GM04503 (cell line): ENCODE measurements at places on chromosomes 4 and X.
A peak's percentile ranks its signal among the peaks of the same experiment; 100 is the strongest.

DNA sequence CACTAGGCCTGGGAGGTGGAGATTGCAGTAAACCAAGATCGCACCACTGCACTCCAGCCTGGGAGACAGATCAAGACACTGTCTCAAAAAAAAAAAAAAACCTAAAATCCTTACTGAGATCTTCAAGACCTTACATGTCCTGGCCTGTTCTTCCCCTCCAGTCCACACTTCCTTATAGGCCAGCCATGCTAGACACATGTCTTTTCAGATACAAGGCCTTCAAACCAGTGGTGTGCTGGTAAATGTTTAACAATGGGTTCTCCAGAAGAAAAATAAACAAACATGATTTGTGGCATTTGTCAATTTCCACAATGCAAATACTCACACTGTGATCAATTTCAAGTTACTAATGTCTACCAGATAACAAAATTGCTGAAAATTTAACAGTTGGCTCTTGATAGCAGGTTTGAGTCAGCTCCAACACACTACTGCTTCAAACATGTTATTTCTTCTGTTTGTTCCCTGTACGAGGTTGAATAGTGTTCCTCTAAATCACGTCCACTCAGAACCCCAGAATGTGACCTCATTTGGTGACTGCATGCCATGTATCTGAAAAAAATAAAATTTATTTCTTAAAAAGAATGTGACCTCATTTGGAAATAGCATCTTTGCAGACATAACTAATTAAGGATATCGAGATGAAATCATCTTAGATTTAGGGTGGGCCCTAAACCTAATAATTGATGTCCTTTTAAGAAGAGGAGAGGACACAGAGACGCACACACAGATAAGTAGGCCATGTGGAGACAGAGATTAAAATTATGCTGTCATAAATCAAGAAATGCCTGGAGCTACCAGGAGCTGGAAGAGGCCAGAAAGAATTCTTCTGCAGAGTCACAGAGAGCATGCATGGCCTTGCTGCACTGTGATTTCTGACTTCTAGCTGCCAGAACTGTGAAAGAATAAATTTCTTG is 144.4 kb downstream of the ZNF674 start:
- no peak for DNase-seq

- no peak for DNase-seq
Measured at GRCh38 chrX:70324326-70324725, 34.4 kb downstream of the KIF4A start.

DNA sequence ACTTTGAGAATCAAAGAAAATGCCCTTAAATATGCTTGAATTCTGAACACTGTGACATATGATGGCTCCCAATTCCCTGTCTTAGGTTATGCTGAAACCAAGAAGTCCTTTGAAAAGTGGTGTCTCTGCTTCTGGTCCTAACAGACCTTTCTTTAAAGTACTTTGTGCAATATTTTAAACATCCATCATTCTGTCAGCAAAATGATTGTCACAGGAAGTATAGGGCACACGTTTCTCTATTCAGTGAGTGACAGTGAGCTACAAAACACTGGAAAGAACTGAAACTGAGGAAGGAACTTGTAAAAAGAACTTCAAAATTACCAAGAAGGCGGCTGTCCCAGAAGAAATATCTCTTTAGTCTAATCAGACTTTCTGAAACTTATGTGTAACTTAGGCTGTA is 12.2 kb upstream of the NUP54 start:
- no peak for DNase-seq

DNA sequence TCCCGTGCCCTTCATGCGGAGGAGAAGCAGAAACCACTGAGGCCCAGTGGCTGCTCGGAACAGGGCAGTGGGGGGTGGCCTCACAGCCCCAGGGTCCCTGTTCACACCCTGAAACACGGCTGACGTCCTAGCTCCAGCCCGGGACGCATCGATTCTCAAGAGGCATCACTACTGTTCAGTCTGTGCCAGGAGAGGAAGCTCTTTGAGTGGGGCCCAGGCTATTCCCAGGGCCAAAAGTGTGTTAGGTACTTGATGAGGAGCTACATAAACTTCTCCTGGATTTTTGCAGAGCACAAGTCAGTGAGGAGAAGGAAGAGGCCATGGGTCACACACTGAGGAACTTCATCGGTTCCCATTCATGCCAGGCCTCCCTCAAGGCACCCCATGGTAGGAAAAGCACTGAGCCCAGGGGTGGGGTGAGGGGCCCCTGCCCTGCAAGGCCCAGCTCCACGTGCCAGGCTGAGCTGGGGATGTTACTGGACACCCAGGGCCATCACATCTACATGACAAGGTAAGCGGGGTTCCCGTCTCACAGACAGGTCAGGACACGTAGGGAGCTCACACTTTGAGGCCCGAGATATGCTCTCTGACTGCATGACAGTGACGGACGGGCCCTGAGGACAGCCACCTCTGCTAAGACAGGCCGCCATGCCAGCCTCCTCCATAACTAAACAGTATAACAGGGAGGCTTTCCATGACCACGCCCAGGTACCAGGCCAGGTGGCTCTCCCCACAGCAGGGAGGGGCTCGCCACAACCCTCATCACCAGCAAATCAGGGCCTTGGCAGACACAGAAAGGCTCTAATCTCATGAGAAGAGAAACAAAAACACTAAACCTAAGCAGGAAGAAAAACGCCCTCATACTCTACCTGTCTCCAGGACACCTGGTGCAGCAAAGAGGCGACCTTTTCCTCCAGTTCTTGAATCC is 12.4 kb downstream of the TNIP2 start:
- DNase-seq = no peak

- peak; percentile 41 for DNase-seq
Measured at GRCh38 chr4:123235431-123235830, 161.2 kb upstream of the SPRY1 start.

- DNase-seq = no peak
Measured at GRCh38 chr4:147327322-147327721, 153.6 kb upstream of the EDNRA start.

DNA sequence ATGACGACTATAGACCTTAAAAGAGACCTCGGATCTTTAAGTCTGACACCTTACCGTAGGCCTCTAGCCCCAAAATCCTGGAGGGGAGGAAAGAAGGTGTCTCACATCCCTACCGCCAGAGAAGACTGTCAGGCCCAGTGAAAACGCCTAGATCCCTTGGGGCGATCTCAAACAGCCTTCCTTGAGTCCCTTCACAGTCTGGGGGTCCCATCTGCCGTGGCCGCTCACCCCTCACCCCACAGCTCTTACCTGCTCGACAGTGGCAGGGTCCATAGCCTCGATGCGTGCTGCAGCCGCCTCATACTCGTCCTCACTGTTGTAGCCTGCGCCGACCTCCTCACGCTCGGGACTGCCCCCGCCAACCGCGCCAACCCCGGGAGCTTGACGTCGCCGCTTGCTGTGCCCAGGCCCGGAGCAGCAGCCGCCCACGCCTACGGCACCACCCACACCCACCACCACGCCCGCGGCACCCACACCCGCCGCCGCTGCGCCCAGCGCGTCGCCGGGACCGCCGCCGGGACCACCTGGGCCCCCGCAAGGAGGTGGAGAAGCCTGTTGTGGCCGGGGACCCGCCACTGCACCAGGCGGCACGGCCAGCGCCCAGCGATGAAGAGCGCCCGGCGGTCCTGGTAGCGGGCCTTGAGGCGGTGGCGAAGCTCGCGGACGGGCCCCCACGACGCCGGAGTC is 536 bp downstream of the OTUD5 start:
- DNase-seq = no peak

DNA sequence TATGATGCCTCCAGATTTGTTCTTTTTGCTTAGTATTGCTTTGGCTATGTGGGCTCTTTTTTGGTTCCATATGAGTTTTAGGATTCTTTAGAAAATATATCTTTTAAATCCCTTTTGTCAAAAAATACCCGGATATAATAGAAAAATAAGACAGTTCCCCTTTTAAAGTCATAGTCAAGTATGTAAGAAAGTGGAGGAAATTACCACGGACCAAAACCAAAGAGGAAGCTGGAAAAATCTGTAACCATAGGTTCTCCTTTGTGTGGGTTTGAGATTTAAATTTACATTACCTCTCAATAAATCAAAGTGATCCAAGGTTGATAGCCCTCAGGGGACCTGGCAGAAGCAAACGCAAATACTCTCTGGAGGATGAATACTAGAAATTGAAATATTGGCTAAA is 58.3 kb upstream of the PACRGL start:
- no peak for DNase-seq

GRCh38 chrX:40145923-40146261 is 48.1 kb upstream of the BCOR start:
- no peak for DNase-seq

- no peak for DNase-seq
Measured at GRCh38 chrX:65673857-65674203, 6.4 kb downstream of the MSN start.

DNA sequence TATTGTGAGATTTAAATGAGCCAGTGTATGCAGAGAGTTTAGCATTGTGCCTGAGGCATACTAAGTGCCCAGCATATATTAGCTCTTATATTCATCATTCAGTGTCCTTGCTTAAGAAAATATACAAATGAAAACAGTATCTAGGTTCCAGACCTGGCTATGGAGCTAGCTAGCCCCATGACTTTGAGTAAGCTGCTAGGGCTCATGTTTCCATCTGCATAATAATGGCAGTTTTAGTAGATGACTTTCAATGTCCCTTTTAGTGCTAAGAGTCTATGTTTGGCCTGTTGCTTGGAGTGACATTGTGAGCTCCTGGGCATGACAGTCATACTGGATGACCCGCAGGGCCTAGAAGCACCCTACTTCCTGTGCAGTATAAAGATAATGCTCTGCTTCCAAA is 435.3 kb downstream of the ZIC3 start:
- no peak for DNase-seq

DNA sequence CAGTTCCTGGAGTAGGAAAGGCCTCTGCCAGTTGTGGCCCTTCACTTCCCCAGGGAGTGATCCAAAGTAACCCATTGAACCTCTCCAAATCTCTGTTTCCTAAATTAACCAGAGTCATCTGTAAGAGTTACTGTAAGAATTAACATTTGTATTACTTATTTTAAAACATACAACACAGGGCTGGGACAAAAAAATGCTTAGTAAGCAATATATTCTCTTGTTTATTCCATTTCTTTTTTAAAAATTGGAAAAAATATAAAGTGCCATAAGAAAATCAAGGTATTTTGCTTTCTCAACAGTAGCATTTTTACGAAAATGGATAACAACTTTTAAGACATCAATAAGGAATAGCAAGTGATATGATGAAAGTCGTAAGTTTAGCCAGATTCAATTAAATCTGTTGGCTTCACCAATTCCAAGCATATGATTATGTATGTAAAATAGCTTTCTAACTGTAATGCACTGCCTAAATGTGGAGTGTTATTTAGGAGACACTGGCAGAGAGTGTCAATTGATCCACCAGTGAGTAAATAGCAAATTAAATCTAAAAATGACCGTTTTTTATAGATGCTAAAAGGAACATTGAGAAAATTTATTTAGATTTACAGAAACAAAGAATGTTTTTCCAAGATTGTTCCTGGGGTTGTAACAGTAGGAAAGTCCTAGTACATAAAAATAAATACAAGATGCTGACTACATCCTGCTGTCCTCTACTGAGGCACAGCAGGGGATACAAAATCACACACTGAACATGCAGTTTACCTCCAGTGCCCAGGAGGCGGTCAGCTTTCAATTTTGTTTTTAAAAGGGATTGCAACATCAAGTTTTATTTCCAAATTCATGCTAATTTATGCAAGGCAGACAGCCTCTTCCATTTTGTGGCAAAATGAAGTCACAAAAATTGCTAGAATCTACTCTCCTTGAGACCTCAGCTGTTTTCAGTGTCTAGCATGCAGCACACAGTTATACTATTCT is 53.7 kb downstream of the GPM6A start:
- DNase-seq = no peak

DNA sequence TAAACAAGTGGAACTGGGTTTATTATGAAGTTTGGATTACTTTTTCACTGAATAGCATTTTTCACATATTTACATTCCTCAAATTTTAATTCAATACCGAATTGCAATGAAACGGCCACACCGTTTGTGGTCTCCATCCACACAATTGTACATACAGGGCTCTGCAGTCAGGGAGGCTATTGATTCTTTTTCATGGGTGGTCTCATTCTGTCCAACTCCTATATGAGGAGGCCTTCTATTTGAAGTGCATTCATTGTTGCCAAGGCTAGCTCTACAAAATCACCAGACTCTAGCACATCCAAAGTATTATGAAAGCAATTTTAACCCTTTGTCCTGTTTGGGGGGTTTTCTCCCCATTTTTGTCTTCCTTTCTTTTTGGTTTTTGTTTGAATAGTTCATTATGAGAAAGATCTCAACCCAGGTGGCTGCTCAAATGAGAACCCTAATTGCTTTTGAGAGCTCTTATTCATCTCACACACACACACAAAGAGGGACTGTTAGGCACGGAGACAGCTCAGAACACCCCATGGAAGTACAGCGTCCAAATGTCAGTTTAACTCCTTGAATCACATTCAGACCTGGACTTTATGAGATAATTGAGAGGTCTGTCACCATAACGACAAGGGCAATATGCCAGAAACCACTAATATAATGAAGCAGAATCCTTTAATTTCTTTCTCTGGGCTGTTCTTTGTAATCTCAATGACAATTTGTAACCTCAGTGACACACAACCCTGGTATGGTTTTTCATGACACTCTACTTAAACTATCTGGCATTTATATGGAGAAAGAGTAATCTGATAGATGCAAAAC is 79.4 kb downstream of the NLGN4X start:
- no peak for DNase-seq

GRCh38 chr4:152536545-152537182 is 772 bp upstream of the FBXW7 start:
- no peak for DNase-seq

DNA sequence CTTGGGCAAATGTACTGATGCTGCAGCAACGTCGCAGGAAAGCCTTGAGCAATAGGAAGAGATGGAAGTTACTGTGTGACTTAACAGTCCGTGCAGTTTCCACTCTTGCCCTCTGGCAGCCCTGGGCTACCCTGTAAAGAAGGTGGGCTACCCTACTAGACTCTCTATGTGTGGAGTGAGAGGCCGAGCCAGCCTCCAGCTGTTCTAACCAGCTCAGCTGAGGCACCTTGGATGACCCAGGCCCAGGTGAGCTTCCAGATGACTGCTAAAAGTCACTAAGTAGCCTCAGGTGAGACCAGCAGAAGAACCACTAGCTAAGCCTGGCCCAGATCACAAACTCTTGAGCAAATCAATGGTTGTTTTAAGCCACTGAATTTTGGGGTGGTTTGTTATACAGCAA is 34.9 kb upstream of the PPP2R2C start:
- no peak for DNase-seq

GRCh38 chr4:1767770-1768366 is 25.2 kb upstream of the FGFR3 start:
- DNase-seq = no peak

DNA sequence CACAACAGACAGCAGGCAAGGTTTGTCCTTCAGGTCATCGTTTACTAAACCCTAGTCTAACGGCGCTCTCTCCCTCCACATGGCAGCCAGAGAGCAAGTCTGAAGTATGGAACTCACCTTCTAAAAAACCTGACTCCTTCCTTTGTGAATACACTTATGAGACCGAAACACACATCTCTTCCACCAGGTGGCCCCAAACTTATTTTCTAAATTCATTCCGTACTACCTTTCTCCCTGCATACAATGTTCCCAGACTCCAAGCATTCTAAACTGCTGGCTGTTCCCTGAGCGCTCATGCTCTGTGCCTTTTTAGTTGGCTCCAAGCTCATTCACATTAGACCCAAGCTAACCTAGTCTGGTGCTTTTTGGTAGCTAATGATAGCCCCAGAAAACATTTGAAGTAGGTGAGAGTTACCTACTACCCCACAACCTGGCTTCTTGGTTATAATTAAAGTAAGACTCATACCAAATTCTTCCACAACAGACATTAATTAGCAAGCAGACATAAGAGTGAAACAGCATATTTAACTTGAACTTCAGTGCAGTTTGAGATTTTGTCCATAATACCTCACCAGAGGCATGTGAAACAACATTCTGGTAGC is 67.6 kb upstream of the DCLK2 start:
- DNase-seq = no peak
